ENCODE measurements at places on chromosomes 6 and 20.

- DNase-seq, result no peak
Observed at GRCh38 chr6:134287859-134288537, 29.9 kb downstream of the SGK1 start.

GRCh38 chr6:146957181-146958093, 246.8 kb upstream of the STXBP5 start:
- no peak for DNase-seq

DNA sequence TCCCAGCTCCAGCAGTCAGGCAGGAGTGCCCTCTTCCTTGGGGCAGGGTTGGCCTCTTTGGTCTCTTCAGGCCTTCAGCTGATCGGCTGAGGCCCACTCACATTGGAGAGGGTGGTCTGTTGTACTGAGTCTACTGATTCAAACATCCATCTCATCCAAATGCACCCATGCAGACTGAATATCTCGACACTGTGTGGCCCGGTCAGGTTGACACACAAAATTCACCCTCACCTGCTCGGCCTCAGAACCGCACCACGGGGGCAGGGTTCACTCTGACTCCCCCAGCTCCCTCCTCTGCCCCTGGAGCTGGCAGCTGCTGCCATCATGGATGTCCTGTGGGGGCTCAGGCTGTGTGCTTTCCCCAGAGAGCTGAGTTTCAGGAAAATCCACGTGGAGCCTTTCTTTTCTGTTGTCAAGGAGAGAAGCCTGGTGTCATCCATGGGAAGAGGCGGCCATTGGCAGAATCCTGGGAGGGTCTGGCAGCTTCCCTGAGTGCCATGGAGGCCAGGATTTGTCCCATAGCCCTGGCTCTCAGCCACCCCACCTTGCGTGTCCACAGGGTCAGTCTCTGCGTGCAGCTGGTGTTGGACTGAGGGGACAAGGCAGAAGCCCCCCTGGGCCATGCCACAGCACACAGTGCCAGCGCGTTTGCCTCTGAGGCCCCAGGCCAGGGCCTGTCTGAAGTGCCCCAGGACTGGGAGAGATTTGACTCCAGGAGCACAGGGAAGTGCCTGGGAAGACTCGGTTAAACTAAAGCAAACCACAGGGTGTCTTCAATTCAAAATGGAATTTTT, 114.1 kb downstream of the ERMARD start:
- no peak for DNase-seq

GRCh38 chr6:52516269-52516668, 60.6 kb downstream of the TRAM2 start:
- DNase-seq, result no peak

DNA sequence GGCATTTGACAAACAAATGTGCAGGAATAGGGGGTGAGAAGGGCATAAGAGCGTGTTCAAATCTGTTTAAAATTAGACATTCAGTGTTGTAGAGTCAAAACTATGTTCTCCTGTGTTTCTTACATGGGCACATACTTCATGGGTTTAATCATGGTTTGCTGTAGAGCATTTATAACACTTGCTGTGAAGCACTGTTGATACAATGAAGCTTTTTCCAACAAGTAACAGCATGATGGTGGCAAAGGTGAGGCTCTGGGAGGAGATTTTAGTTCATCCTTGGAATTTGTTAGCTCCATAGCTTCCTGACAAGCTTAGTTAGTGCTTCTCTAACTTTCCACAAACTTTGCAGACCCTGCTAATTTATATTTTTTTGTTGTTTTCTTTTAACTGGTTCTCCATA, 900.7 kb downstream of the TFAP2A start:
- DNase-seq, result no peak

DNA sequence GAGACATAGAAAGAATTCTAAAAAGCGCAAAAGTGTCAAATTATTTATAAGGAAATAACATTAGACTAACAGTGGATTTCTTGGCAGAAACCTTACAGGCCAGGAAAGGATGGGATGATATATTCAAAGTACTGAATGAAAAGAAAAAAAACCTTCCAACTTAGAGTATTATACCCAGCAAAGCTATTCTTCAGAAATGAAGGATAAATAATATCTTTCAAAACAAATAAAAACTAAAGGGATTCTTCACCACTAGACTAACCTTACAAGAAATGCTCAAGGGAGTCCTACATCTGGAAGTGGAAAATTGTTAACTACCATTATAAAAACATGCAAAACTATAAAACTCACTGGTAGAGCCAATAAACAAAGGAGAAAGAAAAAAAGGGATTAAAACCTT, 65.8 kb downstream of the SLC22A2 start:
- DNase-seq, result no peak

GRCh38 chr6:54440549-54440948, 132.3 kb downstream of the TINAG start:
- no peak for DNase-seq

- no peak for DNase-seq
Observed at GRCh38 chr6:11607383-11607782, 69.8 kb downstream of the TMEM170B start.

DNA sequence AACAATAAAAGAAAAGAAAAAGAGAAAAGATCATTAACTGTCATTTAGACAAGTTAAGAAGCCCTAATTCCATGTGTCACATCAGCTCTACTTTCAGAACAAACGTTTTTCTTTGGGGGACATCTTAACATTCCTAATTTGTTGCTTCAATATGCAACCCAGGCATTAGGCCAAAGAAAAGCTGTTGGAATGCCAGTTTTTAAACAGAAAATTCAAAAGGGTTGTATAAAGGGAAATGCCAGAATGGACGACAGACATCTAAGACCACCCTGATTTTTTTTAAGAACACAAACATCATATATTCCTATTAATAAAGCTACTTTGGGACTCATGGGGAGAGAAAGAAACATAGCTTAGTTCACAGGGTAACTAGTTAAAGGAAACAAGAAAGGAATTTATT, 315.0 kb downstream of the GMDS start:
- no peak for DNase-seq

- DNase-seq, result no peak
Observed at GRCh38 chr6:128919412-128920180, 36.7 kb downstream of the LAMA2 start.

GRCh38 chr6:34374069-34374468, 18.4 kb downstream of the NUDT3 start:
- DNase-seq, result no peak

- DNase-seq, result no peak
Observed at GRCh38 chr6:36350681-36351571, 14.2 kb upstream of the BNIP5 start.

- DNase-seq, result no peak
Observed at GRCh38 chr6:106730264-106730663, 100.9 kb downstream of the QRSL1 start.

- DNase-seq, result peak; percentile 9
Observed at GRCh38 chr6:13795041-13795750, 19.2 kb downstream of the MCUR1 start.

GRCh38 chr6:117481278-117481925, 1.1 kb upstream of the DCBLD1 start:
- no peak for DNase-seq

DNA sequence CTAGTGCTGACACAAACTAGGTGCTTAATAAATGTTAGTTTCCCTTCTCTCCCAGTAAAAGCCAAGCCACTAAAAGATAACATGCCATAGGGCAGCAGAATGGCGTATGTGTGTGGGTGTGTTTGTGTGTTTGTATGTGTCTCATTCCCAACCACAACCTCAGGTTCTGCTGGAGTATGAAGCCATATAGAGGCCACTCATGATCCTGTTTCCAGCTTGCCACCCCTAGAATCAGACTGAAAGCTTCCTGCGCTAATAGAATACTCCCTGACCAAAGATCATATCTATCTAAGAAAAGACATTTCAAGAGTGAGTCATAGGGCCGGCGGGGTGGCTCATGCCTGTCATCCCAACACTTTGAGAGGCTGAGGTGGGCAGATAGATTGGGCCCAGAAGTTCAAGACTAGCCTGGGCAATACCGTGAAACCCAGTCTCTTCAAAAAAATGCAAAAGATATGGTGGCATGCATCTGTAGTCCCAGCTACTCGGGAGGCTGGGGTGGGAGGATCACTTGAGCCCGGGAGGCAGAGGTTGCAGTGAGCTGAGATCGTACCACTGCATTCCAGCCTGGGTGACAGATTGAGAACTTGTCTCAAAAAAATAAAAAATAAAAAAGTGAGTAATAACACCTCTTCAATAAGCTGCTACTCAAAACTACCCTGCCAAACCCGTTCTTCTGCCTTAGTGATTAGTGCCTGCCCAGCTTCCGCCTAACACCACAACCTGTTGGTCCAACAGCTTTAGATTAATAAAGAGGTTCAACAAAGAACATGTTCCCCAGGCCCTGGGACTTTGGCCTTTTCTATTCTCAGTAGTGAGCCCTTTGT, 11.8 kb upstream of the SNRPC start:
- no peak for DNase-seq

DNA sequence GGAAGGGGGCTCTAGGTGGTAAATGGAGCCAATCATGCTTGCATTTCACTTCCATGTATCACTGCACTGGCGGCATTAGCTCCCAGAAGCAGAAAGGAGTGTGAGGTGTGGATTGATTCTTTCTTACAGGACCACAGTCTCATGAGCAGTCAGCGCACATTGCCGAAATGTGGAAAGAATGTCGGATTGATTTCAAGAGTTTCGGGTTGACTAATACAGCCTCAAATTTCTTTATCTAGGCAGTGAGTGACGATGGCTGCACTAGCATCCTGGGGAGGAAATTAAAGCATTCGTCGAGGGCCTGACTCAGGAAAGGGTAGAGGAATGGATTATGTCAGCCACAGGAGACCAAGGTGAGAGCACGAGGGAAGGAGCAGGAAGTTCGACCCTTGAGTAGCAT, 222.8 kb upstream of the CDYL start:
- no peak for DNase-seq

DNA sequence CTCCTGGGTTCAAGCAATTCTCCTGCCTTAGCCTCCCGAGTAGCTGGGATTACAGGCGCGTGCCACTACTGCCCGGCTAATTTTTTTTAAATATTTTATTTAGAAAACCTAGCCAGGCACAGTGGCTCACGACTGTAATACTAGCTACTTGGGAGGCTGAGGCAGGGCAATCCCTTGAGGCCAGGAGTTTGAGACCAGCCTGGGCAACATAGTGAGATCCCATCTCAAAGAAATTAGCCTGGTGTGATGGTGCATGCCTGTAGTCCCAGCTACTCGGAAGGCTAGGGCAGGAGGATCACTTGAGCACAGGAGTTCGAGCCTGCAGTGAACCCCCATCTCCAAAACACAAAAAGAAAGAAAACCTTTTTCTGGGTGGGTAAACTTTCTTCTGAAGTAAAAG, 2.4 kb downstream of the SLC44A4 start:
- DNase-seq, result no peak

DNA sequence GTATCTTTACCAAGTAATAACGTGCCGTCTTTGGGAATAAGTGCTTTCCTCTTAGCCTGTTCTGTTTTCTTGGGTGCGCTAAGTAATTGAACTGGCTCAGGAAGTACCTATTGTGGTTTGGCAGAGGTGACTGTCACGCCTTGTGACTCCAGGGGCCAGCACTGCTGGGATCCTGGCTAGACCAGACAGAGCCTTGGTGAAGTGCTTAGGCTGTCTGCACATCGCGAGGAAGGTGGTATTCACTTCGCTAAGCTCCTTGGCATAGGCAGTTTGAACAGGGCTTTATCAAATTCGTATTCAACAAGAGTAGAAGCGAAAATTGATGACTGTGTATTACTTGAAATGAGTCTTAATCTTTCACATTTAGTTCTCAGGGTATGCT, 17.6 kb downstream of the PRDM1 start:
- DNase-seq, result peak; percentile 12

DNA sequence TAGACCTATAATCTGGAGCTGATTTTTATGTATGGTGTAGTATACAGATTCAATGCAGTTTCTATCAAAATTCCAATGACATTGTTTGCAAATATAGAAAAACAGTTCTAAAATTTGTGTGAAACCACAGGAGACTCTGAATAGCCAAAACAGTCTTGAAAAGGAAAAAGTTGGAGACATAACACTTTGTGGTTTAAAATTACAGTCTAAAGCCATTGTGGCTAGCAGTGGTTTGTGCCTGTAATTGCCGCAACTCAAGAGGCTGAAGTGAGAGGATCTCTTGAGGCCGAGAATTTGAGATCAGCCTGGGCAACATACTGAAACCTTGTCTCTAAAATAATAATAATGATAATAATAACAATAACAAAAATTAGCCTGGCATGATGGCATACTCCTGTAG, 213.7 kb downstream of the CDKAL1 start:
- no peak for DNase-seq

GRCh38 chr6:85470023-85470410, 20.1 kb downstream of the NT5E start:
- DNase-seq, result no peak

GRCh38 chr6:53023323-53023722, 28.2 kb upstream of the GSTA4 start:
- DNase-seq, result no peak

DNA sequence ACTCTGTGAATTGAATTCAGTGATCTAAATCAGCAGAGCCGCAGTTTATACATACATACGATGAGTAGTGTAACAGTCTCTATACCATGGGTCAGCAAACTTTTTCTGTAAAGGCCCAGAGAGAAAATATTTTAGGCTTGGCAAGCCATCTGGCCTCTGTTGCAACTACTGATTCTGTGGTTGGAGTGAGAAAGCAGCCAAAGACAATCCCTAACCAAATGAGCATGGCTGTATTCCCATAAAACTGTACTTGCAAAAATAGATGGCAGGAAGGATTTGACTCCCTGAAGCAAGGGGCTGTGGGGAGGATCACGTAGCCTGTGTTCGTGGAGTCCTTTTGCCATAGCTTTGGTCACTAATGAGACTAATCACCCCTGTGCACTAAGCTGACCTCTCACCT, 17.9 kb upstream of the MOCS1 start:
- no peak for DNase-seq

DNA sequence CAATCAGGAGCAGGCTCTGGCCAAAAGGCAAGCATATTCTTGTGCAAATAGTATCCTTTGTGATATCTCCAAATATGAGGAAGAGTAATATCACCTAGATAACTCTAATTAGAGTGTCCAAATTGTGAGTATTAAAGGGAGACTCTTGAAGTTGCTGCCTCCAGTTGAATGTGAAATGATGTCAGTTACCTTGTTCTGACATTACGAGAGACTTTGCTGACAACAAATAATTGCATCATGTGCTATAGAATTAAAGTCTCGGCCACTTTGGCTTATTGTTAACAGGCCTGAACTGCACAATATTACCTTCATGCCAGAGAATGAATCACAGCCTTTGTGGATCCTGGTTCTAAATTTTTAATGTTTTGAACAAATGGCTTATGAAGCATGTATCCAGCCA, 106.5 kb downstream of the AIG1 start:
- no peak for DNase-seq

DNA sequence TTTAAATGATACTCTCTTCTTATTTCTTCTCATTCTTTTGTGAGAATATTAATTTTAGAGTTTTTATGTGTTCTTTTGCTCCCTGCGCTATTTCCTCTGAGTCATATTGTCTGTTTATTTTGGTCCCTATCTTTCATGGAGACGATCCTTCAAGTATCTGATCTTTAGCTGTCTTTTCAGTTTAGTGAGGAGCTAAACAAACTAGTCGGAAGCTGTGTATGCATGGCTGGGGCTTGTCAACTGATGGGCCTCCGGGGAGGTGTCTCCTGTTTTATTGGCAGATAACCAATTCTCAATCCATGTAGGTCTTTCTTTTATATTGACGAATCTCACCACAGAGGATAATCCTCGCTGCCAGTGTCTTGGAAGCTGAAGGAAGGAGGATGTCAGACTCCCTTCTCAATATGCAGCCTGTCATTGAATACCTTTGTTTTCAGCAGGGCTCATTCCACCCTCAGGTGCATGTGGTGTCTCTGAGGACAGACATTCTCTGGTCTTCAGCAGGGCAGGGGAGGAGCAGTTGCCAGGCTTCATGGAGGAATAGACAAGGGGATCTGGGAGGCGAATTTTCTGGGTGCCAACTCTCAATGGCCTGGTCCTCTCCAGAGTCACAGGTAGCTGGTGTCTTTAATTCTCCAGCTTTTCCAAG, 64.9 kb downstream of the RNF182 start:
- no peak for DNase-seq
